ENCODE measurements at places on chromosomes 16 and 17.

- no peak for DNase-seq
These were observed 1.9 kb downstream of the TBX2 start for GRCh38 chr17:61401389-61402072.

GRCh38 chr17:66980896-66981295 lies 16.4 kb downstream of the CACNG4 start:
- no peak for DNase-seq

GRCh38 chr17:75249564-75249963 lies 11.8 kb downstream of the GGA3 start:
- no peak for DNase-seq

DNA sequence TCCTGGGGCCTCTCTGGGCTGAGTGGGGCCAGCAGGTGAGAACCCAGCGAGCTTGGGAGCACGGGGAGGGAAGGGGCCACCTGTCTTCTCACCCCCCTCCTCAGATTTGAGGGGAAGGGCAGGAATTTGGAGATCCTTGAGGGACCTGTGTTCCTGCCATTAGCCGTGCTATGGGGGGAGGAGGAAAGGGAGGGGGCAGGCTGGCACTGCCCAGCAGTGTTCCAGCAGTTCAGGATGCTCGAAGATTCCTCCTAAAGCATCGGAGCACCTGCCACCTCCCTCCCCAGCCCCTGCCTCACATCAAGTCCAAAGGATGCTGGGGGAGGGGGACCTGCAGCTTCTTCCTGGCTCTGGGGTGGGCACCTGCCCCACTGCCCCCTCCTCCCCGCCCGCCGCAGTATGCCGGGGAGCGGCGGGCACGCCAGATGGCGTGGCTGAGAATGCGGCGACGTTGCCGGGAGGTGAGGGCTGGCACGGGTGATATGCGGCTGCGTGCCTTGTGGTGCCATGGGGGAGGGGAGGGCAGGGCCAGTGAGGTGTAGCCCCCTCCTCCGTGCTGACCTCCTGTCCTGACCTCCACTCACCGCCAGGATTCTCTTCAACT lies 4.7 kb upstream of the NEUROD2 start:
- DNase-seq, result no peak

DNA sequence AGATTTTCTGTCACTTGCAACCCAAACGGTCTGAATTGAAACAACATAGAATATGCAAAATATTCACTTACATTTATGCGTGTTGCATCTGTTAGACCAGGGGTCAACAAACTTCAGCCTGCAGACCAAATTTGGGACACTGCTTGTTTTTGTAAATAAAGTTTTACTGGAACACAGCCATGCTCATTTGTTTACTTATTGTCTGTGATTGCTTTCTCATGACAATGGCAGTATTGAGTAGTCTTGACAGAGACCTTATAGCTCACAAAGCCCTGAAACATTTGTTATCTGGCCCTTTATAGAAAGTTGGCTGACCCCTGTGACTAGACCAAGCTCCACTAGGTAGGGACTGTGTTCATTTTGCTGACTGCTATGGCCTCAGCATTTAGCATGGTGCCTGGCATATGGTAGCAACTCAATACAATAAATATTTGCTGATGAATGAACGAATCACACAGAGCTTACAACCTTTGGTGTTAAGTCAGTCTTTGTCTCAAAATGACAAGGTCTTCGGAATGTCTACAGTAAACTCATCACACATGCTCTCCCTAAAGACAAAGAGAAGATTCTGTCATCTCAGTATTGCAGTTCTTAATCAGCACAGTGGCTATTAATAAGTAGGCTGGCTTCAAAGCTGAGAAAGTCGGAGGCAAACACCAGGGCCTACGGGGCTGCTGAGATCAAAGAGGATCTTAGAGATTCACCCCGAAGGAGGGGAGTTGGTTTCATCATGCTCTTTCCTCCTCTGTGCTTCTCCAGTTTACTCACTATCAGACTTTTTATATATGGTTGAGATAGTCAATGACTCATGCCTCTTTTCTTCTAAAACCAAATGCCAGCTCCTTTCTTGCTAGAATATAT lies 95.2 kb upstream of the AXIN2 start:
- DNase-seq, result no peak

GRCh38 chr17:40058186-40058784 lies 4.1 kb upstream of the MED24 start:
- no peak for DNase-seq

DNA sequence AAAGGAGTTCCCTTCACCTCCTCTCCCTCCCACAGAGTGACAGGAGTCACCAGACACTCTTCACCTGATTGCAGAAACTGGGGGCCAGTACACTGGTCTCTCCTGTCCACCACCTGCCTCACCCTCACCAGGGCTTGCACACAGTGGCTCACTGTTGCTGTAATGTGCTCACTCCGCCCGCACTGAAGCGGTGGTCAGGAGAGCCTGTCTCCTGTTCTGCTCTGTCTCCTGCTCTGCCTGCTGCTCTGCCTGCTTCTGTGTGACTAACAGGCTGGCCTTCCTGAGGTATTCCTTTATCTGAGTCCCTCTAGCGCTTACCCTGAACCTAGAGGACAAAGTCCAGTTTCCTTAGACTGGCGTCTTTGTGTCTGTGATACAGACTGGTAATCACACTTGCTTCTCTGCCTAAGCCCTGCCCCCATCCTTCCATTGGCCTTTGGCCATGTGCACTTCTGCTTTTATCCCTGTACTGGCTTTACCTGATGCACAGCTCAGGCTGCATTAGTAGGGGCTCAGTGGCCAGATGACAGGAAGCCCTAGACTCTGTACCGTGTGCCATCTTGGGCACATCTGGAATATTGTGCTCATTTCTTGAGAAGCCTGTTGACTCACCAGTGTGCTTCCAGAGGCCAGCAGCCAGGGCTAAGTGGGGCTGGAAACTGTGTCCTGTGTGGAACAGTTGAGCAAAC lies 13.3 kb downstream of the PROCA1 start:
- no peak for DNase-seq

- no peak for DNase-seq
These were observed 40.3 kb upstream of the CCNF start for GRCh38 chr16:2388875-2389433.

GRCh38 chr16:57225978-57226377 lies 19.1 kb upstream of the ARL2BP start:
- DNase-seq, result no peak

- no peak for DNase-seq
These were observed 25.7 kb upstream of the TOX3 start for GRCh38 chr16:52572656-52573055.

DNA sequence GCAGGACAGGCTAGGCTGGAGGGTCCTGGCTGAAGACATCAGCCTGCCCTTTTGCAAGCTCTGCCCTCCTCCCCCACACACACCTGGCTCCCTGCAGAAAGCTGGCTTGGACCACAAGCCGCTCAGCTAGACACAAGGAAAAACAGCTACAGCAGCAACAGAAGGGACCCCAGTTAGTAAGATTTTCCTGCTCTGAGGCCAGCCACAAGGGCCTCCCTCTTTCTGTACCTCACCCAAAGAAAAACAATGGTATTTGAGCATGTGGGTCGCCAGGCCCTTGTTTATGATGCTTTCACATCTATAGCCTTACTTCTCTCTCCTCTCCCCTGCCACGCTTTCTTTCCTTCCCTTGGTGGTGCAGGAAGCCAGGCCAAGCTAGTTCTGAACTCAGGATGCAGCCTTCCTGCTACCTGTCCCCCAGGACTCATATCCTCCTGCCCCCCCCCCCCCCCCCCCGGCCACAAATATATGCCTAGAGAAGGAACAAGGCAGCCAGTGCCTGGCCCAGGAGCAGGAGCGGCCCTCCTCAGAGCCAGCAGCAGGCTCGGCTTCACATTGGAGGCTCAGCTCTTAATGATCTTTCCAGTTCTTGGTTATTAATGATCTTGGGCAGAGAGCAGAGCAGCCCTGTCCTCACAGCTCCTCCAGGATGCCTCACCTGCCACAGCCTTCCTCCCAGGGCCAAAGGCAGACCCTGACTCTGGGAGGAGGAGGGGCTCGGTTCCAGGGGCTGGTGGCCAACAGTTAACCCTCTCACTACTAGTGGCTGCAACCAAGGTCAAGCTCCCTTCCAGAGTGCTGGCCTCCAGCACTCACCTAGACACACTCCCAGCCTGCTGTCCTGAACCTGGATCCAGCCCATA lies 19.5 kb downstream of the GRIN2C start:
- DNase-seq, result no peak

DNA sequence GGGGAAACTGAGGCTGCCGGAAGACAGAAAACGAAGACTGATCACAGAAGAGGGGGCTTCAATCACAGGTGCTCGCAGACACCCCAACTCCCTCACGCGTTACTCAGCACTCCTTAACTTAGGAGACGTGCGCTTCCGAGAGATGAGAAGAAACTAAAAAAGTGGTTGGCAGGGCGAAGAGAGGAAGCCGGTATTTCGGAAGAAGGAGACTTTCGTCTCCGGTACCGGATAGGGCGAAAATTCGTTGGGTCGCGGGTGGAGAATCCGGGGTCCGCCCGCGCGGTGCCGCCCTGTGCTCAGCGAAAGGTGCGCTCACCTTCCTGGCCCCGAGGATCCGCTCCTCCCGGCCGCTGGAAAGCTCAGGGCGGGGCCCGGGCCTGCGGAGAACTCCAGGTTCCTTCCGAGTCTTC lies 917 bp upstream of the TBX2 start:
- DNase-seq, result no peak

DNA sequence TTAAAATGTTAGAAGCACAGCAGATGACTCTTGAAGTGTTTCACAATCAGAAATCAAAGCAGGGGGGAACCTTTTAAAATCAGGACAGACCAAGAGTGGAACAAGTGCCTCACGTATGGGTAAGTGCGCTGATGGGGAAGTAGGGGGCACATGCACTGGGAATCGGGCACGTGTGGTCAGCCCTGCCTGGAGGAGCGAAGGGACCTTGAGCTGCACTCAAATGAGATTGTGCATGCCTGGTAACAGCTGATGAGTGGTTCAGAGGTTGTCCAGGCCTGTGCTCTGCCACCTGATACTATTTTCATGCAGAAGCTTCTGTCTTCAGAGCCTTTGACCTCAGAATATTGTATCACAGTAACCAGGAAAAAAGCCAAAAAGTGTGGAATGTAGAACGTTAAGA lies 13.7 kb upstream of the XYLT2 start:
- DNase-seq, result no peak

DNA sequence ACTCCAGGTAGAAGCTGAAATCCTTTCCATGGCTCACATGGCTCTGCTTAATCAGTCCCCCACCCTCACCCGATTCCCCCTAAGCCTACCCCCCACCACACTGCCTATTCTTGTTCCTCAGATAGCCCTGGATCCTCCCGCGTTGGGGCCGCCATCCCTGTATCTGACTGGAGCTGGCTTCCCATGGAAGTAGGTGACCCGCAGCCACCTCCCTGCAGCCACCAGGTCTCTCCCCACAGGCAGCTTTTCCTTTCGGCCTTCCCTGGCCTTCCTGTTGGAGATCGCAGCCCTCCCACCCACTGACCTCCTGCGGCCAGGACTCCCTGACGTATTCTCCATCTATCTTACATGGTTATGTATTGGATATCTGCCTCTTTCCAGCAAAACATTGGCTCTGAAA lies 82.3 kb upstream of the MED9 start:
- DNase-seq, result no peak

- DNase-seq, result no peak
These were observed 35.3 kb upstream of the HELZ start for GRCh38 chr17:67280279-67280678.

GRCh38 chr16:3467921-3468320 lies 24.4 kb downstream of the NAA60 start:
- DNase-seq, result no peak

- DNase-seq, result no peak
These were observed 2.8 kb downstream of the SH2B1 start for GRCh38 chr16:28866454-28866804.

DNA sequence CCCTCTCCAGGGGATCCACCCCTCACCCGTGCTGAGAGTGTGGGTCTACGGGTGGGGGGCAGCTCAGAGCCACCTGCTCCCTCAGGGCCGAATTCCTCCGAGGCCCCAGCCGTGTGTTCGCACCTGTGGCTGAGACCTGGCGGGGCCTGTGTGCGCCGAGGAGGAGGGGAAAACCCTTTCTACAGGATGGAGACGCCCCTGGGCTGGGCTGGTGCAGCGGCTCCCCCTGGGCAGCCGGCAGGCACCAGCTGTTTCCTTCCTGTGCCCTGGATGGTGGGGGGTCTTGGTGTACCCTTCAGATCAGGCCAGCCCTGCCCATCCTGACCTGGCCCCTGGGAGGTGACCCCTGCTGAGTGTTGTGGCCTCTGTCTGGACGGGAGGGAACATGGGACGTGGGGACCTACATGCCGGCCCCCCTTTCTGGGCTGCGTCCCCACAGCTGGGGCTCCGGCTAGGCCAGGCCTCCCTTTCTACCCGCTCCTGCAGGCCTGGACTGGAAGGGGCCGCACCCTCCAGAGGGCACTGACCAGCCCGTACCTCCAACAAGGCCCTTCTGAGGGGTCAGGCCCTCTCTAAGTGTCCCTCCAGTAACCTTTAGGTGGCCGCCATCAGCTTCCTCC lies 28.3 kb upstream of the PABPN1L start:
- DNase-seq, result no peak

DNA sequence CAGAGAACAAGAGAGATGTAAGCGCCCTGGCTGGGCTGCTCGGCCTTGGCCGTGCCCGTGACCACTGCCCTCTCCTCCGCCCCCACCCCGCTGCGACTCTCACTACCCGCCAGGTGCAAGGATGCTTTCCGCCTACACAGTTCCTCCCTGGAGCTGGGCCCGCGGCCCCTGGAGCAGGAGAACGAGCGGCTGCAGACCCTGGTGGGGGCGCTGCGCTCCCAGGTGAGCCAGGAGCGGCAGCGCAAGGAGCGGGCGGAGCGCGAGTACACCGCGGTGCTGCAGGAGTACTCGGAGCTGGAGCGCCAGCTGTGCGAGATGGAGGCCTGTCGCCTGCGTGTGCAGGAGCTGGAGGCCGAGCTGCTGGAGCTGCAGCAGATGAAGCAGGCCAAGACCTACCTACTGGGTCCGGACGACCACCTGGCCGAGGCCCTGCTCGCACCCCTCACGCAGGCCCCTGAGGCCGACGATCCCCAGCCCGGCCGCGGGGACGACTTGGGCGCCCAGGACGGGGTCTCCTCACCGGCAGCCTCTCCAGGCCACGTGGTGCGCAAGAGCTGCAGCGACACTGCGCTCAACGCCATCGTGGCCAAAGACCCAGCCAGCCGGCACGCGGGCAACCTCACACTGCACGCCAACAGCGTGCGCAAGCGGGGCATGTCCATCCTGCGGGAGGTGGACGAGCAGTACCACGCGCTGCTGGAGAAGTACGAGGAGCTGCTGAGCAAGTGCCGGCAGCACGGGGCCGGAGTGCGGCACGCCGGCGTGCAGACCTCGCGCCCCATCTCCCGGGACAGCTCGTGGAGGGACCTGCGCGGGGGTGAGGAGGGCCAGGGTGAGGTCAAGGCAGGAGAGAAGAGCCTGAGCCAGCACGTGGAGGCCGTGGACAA lies 9.2 kb upstream of the MRPL58 start:
- no peak for DNase-seq

GRCh38 chr17:83007504-83008185 lies 71.8 kb upstream of the METRNL start:
- no peak for DNase-seq

- DNase-seq, result no peak
These were observed 23.0 kb downstream of the RANBP10 start for GRCh38 chr16:67783353-67783725.

- DNase-seq, result no peak
These were observed 4.1 kb downstream of the FAM171A2 start for GRCh38 chr17:44359458-44360143.

Measured in activated naive CD4-positive, alpha-beta T cell (primary cell).